ENCODE measurements at places on chromosomes 12 and 14.

GRCh38 chr12:109617491-109617890, 43.9 kb downstream of the MVK start:
- DNase-seq: peak; percentile 93

GRCh38 chr14:99141236-99141635, 130.8 kb downstream of the BCL11B start:
- no peak for DNase-seq

- DNase-seq: no peak
These were observed 5.7 kb downstream of the ETFRF1 start for GRCh38 chr12:25200703-25201102.

GRCh38 chr14:96816281-96816680, 19.1 kb downstream of the VRK1 start:
- no peak for DNase-seq

DNA sequence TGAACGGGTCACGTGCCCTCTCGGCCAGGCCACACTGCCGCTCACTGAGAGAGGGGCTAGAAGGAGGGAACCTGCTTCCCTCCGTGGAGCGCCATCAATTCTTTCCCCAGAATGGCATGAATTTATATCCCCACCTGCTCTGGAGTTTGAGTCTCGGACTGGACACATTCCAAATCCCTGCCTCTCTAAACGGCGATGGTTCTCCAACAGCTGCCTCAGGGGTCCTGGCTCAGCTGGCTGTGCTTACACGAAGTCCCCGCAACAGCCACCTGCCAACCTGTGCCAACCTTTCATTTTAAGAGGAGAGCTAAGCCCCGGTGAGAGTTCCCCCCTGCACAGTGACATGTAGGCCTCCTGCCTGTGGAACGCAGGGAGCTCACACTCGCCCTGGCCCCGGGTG, 73.2 kb downstream of the RIMBP2 start:
- DNase-seq: no peak

DNA sequence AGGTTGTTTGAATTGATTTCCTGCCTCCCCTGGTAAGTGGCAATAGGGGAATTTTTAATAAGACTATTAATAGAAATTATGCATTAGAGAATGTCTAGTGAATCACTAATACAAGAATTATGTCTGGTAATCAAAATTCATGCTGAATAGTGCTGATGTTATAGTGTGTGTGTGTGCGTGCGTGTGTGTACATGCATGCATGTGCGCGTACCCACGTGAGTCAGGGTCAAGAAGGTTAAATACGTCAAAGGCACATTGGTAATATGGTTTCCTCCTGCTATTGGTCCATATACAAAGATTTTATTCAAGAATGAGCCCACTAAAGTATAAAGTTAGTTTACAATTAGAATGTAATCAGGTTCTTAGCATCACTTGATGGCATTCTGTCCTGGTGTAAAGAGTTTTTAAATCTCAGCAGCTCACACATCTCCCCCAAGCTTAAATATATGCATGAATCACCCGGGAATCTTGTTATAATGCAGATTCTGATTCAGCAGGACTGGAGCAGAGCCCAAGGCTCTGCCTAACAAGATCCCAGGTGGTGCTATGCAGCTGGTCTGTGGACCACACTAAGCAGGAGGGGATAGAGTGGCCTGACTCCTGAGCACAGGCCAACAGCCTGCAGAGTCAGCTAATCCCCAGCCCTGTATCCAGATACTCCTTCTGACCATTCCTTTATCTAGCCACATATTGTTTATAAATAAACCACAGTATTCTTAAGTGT, 43.9 kb downstream of the TTC9 start:
- DNase-seq: no peak

DNA sequence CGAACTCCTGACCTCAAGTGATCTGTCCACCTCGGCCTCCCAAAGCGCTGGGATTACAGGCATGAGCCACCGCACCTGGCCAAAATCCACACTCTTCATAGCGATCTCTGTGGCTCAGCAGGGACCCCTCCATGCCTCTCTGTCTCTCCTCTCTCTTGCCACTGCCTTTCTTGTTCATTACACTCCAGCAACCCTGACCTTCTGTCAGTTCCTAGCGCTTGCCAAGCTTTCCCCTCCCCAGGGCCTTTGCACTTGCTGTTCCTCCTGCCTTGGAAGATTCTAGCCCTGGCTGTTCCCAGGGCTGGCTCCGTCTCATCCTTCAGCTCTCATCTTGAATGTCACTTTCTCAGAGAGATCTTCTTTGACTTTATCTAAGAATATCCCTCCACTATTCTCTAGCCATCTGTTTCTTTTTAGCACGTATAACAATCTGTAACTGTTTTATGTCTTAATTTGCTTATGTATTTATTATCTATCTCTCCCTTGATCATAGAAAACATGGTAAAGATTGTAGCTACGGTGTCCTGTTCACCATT, 38.9 kb upstream of the MAP1LC3B2 start:
- no peak for DNase-seq

DNA sequence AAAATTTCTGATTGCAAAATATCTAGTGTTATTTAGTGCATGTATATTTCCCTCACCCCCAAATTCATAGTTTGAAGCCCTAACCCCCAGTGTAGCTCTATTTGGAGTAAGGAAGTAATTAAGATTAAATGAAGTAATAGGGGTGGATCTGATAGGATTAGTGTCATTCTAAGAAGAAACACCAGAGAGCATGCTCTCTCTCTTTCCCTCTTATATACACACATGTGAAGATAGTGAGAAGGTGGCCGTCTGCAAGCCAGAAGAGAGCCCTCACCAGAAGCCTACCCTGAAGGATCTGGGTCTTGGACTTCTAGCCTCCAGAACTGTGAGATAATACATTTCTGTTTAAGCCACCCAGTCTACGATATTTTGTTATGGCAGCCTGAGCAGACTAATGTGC, 120.3 kb downstream of the TMEM30B start:
- DNase-seq: no peak

DNA sequence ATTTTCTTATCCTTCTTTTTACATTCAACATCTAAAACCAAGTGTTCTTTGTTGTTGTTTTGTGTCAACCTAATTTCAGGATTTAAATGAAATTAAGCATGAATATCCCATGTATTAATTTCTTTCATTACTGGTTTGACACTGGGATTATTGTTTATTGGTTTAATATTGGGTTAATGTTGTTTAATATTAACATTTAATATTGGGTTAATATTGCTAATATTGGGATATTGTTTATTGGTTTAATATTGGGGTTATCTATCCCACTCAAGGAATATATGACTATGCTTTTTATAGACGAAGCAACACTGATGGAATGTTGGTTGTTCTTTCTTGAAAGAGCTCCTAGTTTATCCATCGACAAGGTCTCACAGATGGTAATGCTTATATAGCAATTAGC, 45.9 kb downstream of the TMPRSS12 start:
- DNase-seq: no peak

GRCh38 chr12:52437508-52437907, 3.3 kb upstream of the KRT75 start:
- no peak for DNase-seq

GRCh38 chr14:45426685-45427282, 173.8 kb upstream of the MIS18BP1 start:
- DNase-seq: peak; percentile 51

DNA sequence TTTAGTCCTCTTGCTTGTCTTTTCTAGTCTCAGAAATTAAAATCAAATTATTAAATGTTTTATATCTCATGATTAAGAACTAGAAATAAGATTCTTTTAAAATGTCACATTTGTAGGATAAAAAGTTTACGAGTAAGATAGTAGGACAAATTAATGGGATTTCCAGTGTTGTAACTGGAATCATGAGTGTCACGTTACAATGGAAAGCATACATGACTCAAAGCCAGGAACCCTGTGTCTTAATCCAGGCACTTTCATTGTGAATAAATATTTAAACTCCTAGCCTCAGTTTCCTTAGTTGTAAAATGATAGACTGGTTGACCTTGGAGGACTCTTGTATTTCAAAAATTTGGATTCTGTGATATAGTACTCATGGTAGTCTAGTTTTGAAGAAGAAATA, 84.9 kb downstream of the MIA2 start:
- DNase-seq: no peak
